ENCODE measurements at places on chromosomes 16 and 17. TPM values are rescaled to one million over a fixed set of nuclear protein-coding genes. Genes with fewer than 3 reads are reported as not detected.

Gene NOG
- 0.48 TPM for total RNA-seq

Gene ADAD2
- total RNA-seq, result not detected

Gene PRPSAP1
- 110 TPM for total RNA-seq

Gene PRR35
- not detected for total RNA-seq

Gene CALCOCO2
- total RNA-seq, result 134 TPM

Gene ITGAL
- total RNA-seq, result 5.7 TPM

Gene CDK5R1
- total RNA-seq, result 0.88 TPM

Gene USP31
- 40.7 TPM for total RNA-seq

Gene HEATR9
- not detected for total RNA-seq

Gene QPRT
- total RNA-seq, result 9.5 TPM

Gene KCNJ2
- total RNA-seq, result 6.6 TPM

Gene USP6
- total RNA-seq, result 0.16 TPM

Gene EMP2
- 69.2 TPM for total RNA-seq

Gene WFDC1
- 3.3 TPM for total RNA-seq

Gene CMTM2
- total RNA-seq, result not detected

Gene C17orf100
- total RNA-seq, result 0.16 TPM

Gene TNK1
- 1.1 TPM for total RNA-seq

Gene MT4
- not detected for total RNA-seq

Gene SAMD14
- 0.16 TPM for total RNA-seq

Gene RASD1
- 75.0 TPM for total RNA-seq
